Right atrium auricular region (tissue), 2 donors: ENCODE measurements at places on chromosomes 2 and 18. TPM values are rescaled to one million over a fixed set of nuclear protein-coding genes. Genes with fewer than 3 reads are reported as not detected.

Gene HOXD9
- 0.44 TPM for total RNA-seq

GRCh38 chr18:6423289-6423688 is 8.6 kb upstream of the L3MBTL4 start:
- H3K27ac ChIP-seq = peak overlapping the region; percentile 27
- H3K4me3 ChIP-seq = no peak overlapping the region
- no peaks in the 10 kb centered on the region for H3K36me3 ChIP-seq

DNA sequence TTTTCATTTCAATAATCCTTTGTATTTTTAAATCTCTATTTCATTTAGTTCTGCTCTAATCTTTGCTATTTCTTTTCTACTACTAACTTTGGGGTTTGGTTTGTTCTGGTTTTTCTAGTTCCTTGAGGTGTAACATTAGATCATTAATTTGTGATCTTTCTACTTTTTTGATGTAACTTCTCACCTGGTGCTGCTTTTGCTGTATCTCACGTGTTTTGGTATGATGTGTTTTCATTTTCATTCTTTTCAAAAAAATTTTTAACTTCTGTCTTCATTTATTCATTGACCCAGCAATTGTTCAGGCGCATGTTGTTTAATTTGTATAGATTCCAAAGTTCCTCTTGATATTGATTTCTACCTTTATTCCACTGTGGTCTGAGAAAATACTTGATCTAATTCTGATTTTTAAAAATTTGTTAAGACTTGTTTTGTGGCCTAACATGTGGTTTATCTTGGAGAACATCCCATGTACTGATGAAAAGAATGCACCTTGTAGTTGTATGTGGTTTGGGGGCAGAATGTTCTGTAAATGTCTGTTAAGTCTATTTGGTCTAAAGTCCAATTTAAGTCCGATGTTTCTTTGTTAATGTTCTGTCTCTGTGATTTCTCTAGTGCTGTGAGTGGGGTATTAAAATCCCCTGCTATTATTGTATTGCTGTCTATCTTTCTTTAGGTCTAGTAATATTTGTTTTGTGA is 17.3 kb upstream of the MALT1 start:
- no peaks in the 10 kb centered on the region for H3K36me3 ChIP-seq
- DNase-seq = no peak
- H3K4me3 ChIP-seq = no peak overlapping the region
- H3K27ac ChIP-seq = no peak overlapping the region

Gene PID1
- 24.0 TPM for total RNA-seq
